H9 (cell line): ENCODE measurements at places on chromosomes 4 and X.

DNA sequence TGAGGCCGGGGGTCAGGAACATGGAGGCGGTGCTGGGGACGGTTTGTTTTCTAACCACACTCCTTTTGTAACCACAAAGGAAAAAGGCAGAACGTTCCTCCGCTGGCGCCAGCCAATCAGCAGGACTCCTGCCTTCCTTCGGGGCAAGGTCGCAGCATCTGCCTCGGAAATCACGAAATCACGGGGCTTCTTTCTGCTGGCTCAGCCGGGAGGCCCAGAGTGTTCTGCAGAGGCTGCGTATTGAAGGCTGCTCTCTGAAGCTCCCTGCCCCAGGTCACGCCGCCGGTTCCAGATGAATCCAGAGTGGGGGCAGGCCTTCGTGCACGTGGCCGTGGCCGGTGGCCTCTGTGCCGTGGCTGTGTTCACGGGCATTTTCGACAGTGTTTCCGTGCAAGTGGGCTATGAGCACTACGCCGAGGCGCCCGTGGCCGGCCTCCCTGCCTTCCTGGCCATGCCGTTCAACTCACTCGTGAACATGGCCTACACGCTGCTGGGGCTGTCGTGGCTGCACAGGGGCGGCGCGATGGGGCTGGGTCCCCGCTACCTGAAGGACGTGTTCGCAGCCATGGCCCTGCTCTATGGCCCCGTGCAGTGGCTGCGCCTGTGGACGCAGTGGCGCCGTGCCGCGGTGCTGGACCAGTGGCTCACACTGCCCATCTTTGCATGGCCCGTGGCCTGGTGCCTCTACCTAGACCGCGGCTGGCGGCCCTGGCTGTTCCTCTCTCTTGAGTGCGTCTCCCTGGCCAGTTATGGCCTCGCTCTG lies 9.4 kb downstream of the TMEM187 start:
- DNase-seq = no peak

DNA sequence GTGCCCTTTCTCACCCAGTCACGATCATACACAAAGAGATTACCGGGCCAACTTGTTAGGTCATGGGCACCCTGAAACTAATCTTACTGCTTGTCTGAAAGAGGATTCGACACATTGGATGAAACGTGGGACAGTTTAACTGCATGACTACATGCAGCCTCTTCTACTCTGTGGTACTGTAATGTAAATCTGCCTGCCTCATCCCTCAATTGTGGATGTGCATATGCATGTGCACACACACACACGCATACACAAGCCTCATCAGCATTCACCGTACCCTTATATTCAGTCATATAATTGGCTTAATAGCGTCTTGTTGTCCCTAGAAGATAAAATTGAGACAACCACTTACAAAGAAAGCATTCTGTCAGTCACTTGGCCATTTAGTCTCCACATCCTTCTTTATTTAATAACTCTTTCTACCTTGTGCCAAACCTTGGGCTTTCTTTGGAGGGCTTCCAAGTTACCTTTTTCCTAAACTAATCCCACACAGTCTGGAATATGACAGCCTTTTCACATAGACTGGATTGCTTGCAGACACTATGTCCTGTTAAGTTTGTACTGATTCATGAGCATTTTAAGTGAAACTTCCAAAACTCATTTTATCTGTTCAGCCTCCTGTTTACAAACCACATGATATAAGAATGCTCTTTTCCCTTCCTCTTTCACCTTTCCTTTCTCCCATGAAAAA lies 132.9 kb downstream of the AFF2 start:
- no peak for DNase-seq

GRCh38 chrX:66892004-66892403 lies 253.1 kb upstream of the EDA2R start:
- DNase-seq = no peak

DNA sequence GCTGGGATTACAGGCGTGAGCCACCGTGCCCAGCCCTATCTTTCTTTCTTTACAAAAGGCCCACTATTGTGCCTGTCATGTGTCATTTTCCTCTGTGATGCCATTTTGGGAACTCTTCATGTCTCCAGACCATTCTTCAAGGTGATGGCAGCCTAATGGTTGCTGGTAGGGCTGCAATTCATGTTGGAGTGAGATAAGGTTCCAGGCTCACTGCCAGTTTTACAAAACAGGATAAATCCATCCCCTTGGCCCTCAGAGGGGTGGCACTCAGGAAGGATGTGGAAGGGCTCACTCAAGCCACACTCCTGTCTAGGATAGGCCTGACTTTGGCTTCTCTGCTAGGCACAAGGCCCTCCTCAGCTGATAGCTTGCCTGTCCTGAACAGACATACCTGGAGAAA lies 3.8 kb downstream of the TCEAL9 start:
- no peak for DNase-seq

GRCh38 chr4:107854356-107855022 lies 29.8 kb downstream of the SGMS2 start:
- no peak for DNase-seq

- no peak for DNase-seq
Measured at GRCh38 chr4:111393781-111394180, 751.5 kb upstream of the FAM241A start.

GRCh38 chrX:24748196-24748595 lies 54.5 kb downstream of the POLA1 start:
- DNase-seq = no peak

DNA sequence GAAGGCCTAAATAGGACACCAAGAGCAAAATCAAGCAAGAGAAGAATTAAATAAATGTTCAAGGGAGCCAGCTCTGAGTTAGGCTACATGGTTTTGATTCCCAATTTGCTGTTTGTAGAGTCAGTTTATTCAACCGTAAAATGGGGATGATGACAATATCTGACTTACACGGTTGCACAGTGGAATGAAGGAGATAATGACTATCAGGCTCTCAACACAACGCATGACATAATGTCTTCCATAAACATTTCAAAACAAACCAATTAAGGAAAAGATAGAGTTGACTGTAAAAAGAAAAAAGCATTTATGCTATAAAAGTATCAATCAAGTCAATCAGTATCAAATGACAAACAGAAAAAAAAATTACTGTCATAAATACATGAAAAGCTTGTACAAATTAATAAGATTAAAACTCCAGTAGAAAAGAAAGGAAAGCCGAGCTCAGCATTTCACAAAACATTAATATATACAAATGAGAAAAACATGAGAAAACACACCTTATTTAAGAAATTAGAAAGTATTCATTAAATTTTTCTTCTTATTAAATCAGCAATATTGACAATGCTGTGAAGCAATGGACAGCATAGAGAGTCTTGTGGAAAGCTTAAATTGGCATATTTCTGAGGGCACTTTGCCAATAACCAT lies 179.0 kb downstream of the SCFD2 start:
- no peak for DNase-seq

- no peak for DNase-seq
Measured at GRCh38 chrX:37076983-37077382, 68.8 kb downstream of the FAM47C start.

- no peak for DNase-seq
Measured at GRCh38 chrX:44173219-44173618, 170.3 kb downstream of the EFHC2 start.

DNA sequence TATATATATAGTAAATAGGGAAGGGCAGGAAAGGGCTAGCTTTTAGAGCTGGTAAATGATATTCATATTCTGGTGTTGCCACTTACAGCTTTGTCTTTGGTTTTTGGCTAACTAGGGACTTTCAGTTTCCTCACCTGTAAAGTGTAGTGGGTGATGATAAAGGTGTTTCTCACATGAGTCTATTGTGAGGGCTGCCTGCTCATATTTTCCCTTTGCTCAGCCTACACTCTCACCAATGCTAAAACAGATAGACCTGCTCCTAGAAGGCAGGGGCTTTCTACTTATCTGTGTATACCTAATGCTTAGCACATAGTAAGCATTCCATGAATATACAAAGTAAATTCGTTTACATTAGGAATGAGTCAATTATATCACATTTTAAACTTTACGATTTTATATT lies 137.2 kb upstream of the HS3ST1 start:
- DNase-seq = no peak

GRCh38 chr4:84887824-84888223 lies 78.7 kb downstream of the WDFY3 start:
- no peak for DNase-seq

DNA sequence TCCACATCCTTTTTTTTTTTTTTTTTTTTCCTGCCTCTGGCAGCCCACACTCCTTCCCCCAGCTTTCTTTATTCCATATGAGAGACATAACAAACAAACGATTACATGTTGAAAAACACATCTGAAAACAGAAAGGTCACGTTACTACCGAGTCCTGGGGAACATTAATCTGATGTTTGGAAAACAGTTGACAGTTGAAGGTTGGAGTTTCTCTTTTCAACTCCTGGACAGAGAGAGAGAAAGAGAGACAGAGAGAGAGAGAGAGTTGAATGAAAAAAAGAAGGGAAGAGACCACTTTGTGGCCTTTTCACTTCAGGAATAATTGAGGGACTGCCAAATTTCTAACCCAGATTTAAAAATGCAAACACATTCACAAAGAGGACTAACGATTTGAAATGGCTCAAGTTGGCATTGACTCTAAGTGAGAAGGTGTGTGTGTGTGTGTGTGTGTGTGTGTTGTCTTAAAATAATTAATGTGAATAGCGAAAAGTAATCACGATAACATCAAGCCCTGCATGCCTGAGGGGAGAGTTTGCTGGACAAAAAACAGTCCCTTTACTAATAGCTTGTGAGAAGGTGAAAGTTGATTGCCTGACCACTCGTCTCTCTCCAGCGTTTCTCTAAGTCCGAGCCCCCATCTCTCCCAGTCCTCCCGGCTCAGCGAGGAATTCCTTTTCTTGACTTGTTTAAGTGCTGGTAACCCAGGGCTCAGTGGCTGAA lies 67.3 kb downstream of the FBXO8 start:
- DNase-seq = no peak

GRCh38 chrX:154775419-154776349 lies 13.0 kb downstream of the DKC1 start:
- DNase-seq = no peak

- no peak for DNase-seq
Measured at GRCh38 chr4:158442736-158443135, 78.9 kb upstream of the RXFP1 start.

DNA sequence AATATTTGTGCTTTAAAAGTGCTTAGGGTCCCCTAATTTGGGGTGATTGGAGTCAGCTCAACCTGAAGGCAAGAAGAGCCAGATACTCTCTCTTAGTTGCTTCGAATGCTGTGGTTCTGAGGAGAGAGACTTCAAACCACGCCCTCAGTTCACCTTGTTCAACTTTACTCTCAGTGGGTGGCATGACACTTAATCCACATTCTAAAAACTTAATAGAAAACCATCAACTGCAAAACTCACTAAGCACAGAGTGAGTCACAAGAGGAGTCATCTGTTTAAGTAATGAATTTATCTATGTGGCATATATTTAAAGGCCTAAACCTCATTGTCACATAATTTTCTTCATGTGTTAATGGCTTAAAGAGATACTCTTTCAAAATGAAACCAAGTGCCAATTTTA lies 99.5 kb upstream of the SLC4A4 start:
- DNase-seq = no peak

DNA sequence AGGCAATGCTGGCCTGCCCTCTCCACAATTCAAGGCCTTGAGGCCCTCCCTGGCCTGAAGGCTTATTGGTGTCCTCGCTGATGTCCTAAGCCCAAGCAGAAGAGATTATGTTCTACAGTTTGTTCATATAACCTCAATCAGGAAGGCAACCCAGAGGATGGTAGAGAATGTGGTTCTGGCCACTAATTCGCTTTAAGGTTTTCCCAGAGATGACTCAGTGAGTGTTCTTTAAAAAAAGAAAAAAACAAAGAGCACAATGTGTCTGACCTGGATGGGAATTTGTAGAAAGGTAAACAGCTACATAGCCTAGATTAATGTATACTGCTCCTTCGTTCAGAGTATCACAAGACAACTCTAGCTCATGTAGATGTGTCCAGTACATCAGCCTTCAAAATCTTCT lies 66.0 kb downstream of the MANBA start:
- DNase-seq = no peak

DNA sequence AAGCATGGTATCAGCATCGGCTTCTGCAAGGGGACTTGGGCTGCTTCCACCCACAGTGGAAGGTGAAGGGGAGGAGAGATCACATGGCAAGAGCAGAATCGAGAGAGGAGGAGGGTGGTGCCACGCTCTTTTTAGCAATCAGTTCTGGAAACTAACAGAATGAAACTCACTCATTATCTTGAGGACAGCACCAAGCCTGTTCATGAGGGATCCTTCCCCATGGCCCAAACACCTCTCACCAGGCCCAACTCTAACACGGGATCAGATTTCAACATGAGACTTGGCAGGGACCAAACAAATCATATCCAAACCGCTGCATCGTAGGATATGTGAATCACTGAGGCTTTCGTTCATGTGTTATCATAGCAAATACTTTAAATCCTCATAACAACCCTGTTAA lies 125.5 kb downstream of the GPC3 start:
- DNase-seq = no peak

DNA sequence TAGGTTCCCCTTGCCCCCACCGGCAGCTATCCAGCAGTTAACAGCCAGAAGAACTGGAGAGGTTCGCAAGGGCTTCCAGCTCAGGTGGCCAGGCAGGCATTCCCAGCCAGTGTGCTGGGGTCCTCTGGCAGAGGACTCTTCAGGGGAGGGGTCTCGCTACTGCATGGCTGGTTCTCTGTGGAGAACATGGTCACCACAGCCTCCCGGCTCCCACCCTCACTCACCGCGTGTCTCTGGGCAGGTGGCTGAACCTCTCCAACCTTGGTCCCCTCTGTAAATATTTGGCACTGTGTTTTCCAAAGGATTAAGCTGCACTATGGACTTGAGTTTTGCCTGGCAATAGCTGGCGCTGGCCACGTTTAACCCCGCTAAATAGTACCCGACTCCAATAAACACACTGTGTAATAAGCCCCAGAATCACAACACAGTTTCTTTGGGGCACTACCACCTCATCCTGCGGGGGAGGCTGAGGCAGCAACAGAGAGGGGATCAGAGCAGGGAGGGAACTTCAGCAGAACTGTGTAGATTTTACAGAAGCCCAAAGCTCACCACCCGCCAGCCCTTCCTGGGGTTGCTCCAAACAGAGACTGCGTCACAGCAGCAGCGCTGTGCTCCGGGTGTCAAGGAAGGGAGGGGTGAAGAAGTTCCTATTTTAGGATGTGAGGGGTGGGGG lies 15.2 kb downstream of the BCOR start:
- no peak for DNase-seq

DNA sequence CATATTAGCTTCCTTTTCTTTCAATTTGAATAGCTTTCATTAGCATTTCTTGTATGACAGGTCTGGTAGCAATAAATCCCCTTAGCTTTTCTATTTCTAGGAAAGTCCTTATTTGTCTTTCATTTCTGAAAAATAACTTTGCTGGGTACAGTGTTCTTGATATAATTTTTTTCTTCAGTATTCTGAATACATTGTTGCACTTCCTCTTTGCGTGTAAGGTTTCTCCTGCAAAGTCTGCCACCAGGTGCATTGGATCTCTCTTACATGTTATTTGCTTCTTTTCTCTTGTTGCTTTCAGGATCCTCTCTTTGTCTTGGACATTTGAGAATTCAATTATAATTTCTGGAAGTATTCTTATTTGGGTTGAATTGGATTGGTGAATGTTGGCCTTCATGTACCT lies 663.7 kb downstream of the GRXCR1 start:
- no peak for DNase-seq

DNA sequence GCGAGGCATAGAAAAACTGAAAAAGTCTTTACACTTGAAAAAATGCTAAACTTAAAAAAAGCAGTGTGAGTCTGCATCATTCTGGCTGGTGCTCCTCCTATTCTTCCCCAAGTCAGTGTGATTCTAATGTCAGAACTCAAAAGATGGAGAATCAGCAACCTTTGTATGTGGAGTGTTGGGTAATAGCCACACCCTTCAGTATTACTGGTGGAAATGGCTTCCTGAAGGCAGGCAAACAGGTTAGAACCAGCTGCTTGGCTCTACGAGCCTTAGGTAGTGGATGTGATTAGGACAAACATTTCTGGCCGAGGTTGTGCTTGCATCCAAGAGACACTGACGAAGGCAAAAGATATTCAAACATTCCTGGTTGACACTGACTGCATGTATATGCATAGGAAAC lies 353.4 kb upstream of the TACR3 start:
- DNase-seq = no peak
